ENCODE measurements at places on chromosomes 11 and 22.

DNA sequence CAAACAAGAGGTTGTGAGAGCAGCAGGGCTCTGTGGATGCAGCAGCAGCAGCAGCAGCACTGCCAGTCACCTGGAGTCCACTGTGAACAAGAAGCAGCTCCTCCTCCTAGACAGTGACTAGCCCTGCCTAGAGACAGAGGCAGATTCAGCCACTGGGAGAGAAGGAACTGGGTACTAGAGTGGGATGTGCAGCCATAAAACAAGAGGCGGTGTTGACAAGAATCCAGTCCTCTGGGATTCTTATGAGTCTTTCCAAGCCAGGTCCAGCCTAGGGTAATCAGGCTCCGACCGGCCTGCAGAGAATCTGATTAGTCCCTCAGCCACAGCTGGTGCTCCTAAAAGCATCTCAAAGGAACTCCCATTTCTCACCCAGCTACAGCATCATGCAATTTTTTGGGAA lies 83.9 kb upstream of the USP47 start:
- peak; percentile 8 for DNase-seq

GRCh38 chr22:32618441-32619140 lies 144.0 kb downstream of the FBXO7 start:
- no peak for DNase-seq

GRCh38 chr22:46110215-46110614 lies 40.1 kb upstream of the PPARA start:
- DNase-seq: no peak

DNA sequence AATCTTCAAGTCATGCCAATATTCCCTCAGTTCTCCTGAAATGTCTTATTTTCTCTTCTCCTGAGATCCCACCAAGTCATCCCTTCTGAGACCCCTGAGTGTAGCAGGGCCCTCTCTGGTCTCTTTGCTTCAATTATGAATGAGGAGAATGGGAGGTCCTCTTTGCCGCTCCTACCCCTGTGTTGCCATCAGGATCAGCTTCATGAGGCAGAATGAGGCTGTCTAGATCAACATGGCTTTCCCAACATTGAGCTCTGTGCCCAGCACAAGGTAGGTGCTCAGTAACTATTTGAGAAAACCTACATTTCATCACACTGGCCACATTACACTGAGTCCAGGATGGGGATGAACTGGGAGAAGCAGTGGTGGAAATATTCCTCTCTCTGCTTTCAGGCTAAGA lies 107.2 kb downstream of the ZNF280B start:
- no peak for DNase-seq

GRCh38 chr11:72703267-72704008 lies 29.2 kb upstream of the PDE2A start:
- peak; percentile 66 for DNase-seq

DNA sequence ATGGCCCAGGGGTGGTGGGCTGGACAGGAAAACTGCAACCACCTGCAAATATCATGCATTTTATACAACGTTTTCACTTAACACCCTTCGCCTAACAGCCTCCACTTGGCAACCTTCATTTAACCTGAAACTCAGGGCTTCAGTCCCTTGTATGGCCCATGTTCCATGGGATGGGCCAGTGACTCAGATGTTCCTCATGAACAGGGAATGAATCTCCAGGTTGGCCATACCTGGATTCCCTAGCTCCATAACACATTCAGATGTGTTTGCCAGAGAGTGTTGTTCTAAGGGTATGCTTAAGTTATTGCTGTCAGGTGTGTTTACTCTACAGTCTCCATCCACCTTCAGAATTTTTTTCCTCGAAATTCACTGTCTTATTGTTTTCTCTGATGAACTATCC lies 316.9 kb downstream of the JRKL start:
- no peak for DNase-seq

GRCh38 chr11:86671531-86672006 lies 847 bp downstream of the ME3 start:
- no peak for DNase-seq

- DNase-seq: no peak
Measured at GRCh38 chr11:111407652-111408051, 28.6 kb upstream of the POU2AF1 start.

DNA sequence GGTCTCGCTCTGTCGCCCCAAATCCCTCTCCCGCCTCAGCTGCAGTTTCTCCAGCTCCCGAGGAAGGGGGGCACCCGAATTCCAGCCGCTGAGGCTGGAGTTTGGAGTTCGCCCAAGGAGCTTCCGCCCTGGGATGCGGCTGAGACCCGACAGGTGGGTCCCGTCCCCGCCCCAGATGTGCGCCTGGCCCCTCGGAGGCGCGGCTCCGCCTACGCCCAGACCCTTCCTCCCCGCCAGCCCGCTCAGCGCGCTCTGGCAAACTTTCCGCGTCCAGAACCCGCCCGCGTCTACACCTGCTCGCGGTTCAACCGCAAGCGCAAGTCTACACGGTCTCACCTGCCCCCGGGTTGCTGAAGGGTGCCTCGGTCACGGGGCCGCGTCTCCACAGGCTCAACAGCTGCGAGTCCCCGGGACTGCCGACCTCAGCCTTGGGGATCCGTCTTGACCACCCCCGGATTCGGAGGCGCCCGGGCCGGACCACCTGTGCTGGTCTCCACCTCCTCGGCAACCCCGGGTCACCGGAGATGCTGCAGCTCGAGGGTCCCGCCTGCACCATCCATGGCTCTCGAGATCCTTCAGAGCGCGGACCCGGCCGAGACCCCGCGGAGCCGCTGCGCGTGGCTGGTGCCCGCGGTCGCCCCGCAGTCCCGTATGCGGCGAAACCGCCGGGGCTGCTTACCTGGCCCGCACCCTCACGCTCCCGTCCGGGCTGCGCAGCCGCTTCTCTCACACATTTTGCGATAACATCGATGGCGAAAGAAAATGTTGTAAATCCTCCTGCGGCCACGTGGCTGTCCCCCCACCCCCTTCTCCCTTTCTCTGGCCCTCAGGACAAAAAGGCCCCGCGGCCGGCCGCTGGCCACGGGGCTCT lies 63.6 kb downstream of the NFAM1 start:
- DNase-seq: no peak

DNA sequence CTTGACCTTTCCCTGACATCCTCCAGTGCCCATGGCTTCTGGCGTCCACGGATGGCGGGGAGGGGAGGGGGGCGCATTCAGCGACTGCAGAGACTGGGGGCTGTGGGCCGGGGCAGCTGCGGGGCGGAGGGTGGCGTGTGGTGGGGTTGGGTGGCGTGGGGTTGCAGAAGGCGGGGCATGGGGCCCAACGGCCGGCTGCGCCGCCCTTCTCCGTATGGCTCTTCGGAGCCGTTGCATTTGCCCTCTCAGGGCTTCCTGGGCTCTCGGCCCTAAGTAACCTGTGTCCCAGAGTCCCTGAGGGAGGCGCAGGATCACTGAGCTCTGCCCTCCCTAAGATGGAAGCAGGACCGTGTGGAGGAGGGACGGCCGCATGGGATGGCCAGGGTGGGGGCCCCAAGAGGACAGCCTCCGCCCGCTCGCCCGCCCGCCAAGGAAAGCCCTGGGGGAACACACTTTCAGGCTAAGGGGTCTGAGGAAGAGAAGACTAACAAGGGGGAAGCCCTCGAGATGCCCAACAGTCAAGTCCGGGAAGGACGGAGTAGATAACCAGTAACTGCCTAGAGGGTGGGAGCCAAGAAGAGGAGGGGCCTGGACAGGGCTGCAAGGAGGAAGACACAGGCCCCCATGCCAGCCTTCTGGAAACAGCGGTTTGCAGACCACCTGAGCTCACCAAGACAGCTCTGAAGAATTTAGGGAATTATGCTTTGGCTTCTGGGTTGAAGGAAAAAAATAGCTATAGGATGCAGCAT lies 9.2 kb upstream of the AIFM3 start:
- no peak for DNase-seq

DNA sequence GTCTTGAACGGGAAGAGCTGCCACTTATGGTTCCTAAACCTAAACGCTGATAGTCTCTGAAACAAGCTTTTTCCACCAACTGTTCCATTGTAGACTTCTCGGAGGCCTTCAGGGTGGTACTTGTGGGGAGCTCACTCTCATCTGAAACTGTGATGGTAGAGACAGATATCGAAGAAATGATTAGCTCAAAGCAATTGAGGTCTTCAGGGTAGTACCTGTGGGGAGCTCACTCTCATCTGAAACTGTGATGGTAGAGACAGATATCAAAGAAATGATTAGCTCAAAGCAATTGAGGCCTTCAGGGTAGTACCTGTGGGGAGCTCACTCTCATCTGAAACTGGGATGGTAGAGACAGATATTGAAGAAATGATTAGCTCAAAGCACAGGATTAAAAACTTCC lies 175.7 kb downstream of the SWAP70 start:
- no peak for DNase-seq

DNA sequence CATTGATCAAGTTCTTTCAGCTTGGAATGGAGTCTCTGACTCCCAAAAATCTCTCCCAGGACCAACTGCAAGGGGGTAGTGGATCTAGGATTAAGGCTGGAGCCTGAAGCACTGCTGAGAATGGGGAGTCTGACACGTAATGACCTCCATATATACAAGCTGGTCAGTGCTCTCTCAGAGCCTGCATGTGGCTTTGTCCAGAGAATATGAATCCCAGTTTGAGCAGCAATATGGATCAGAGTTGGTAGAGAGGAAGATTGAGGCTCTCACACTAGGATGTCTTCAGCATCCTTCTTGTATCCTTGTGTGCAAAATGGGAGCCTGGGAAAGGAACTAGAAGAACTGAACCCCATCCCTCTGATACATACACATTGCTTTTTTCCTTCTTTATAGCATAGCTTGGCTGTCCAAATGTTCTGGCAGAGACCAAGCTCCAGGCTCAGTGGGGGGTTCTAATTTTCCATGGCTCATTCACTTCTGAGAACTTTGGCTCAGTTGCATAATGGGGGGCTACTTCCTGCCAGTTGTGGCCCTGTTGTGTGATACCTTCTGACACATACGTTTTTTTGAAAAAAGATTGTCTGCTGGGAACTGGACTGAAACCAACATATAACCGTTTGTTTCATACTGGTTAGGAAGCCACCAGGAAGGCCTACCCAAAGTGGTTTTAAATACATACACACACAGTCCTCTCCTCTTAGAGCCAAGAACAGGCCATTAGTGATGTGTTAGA lies 138.2 kb downstream of the ETS1 start:
- DNase-seq: no peak

DNA sequence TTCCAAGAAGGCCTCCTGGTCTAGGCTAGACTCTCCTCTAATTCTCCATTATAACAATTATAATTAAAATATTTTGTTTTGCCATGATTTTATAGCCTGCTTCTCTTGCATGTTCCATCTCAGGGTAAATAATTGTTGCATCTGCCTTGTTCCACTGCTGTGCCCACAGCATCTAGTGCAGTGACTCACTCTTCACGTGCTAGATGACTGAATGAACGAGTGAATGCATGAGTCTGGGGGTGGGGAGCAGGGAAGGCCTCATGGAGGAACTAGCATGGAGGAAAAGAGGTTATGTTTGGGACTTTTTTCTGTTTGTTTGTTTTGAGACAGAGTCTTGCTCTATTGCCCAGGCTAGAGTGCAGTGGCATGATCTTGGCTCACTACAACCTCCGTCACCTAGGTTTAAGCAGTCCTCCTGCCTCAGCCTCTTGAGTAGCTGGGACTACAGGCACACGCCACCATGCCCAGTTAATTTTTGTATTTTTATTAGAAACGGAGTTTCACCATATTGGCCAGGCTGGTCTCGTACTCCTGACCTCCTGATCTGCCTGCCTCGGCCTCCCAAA lies 5.2 kb upstream of the OAF start:
- DNase-seq: no peak

- DNase-seq: no peak
Measured at GRCh38 chr11:72773696-72774095, 20.2 kb downstream of the STARD10 start.

DNA sequence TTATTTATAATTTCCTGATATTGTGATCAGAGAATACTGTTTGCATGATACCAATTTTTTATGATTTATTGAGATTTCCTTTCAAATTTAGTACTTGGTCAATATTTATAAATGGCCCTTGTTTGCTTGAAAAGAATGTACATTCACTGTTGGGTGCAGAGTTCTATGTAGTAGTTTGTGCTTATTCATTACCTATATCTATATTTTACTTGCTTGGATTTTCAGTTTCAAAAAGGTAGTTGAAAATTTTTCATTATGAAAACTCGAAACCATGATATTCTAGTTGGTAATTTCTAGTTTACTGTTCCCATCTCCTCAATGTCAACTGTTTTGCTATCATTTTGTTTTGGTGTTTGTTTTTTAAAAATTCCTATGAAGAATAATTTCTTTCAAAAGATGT lies 155.7 kb downstream of the AASDHPPT start:
- no peak for DNase-seq

DNA sequence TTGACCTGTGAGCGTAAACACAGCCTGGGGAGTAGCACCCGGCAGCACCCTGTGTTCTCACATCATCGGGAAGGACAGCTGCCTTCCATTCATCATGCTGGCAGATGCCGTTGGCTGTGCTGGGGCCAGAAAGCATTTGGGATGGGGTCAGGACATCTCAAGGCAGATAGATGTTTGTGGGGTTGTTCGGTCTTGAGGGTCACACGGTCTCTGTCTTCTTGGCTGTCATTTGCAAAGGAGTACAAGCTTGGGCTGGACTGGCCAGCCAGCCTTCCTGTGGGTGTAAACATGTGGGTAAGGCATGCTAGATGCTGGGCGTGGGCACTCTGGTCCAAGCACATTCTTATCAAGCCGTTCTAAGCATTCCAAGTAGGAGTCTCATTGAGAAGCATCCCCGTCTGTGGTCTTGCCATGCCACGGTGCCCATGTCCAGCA lies 81.4 kb downstream of the TBC1D22A start:
- DNase-seq: peak; percentile 47

All from GM04503 (cell line).